ENCODE measurements at places on chromosomes 11 and 22.

DNA sequence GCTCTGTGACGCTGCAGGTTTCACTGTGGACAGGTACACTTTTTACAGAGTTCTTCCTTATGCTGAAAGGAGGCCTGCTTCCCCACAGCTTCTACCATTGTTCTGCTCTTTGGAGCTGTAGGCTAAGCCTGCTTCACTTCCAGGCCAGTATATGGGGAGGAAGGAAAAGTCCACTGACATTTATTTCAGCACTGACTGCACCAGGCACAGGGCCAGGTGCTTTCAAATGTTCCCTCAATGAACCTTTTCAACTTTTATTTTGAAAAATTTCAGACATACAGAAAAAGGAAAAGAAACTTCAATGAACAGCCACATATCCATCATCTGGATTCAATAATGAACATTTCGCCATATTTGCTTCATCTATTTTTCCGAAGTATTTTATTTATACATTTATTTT lies 22.0 kb downstream of the POU2F3 start:
- no peak for DNase-seq

- peak; percentile 87 for DNase-seq
Measured at GRCh38 chr22:44309137-44309536, 3.6 kb downstream of the SHISAL1 start.

- no peak for DNase-seq
Measured at GRCh38 chr11:94469416-94469815, 24.2 kb downstream of the MRE11 start.

DNA sequence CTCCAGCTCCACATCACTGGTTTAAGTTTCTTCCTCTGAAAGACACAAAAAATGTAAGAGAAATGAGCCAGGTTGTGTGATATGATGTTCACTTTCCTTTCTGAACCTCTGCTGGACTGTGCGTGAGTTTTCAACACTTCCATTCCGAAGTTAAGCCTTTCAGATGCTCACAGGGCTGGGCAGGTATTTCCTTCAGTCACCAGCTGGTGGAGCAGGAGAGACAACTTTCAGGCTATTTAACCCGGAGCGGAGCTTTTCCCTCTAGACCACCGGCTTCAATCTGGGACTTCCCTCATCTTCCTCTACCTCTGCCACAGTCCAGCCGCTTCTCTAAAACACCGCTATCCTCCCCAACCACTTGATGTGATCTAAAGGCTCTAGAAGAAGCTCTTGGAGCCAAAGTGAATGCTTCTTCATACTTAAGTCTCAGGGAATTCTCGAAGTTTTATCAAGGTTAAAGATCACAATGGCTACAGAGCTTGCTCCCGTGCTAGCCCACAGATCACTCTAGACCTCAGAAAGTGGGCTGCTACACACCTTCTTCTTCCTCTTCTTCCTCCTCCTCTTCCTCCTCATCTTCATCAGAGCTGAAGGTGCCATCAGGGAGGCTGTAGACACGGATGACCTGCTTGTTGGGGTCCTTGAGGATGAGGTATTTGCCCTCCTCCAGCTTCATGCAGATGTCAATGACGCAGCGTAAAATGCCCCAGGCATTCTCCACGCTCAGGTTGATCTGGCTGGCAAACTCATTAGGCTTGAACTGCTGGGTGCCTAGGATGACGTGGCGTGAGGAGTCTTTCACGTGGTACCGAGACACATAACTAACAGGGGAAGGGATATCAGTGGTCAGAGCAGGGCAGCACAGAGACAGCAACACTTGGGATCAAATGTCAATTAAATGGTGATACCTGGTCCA lies 4.4 kb upstream of the FOXRED2 start:
- no peak for DNase-seq

DNA sequence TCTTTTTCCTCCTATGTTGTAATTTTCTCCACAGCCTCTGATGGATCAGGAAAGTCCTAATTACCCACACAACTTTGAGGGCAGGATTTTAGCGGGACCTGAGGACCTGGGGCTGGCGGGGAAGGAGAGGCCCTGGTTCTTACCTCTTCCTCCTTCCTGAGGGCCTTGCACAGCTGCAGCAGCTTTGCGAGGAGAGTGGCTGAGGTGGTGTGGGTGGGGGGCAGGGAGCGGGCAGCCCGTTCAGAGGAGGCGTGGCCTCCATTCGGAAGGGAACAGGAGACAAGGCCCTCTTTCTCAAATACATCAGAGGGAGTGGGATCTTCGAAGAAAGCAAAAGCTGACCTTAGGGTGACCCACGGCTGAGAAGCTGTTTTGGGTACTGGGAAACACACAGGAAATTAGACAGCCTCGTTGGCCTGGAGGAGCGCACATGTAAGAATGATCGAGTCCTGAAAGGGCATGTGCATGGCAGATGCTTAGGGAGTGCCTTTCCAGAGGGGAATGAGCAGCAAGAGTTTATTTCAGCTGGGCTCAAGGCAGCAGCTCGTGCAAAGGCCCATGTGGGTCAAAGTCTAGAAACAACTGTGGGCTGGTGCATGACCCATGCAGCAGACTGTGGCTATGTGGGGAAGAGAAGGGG lies 76.6 kb upstream of the NARS2 start:
- no peak for DNase-seq

DNA sequence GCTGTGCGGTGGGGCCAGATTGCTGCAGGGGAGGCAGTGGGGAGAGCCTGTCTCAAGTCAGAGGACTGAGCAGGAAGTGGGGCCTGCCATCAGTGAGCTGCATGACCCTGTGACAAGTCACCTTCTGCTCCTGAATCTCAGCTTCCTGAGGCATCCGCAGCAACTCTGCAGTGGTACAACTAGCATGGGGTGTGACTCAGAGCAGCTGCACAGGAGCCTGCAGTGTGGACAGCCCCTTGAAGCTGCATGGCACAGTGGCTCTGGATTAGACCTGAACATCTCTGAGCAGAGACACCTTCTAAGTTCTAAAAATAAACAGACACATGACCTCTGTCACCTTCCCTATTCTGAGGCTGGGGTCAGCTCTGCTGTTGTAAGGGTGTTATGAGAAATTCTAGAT lies 18.0 kb downstream of the FAM227A start:
- no peak for DNase-seq

DNA sequence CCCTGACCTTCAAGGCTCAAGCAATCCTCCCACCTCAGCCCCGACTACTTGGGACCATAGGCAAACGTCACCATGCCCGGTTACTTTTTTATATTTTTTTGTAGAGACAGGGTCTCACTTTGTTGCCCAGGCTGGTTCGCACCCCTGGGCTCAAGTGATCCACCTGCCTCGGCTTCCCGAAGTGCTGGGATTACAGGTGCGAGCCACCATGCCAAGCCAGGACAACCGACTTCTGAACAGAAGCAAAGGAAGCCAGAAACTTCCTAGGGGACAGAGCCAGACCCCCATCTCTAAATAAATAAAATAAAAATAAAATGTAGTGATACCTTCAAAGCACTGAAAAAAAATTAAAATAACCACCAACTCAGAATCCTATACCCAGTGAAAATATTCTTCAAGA lies 26.4 kb downstream of the C11orf58 start:
- DNase-seq = no peak

GRCh38 chr11:126282361-126282735 lies 545 bp upstream of the TIRAP start:
- no peak for DNase-seq

GRCh38 chr22:39182478-39183030 lies 30.1 kb upstream of the CBX7 start:
- no peak for DNase-seq

Measured in GM04503 (cell line).